Stimulated activated CD8-positive, alpha-beta memory T cell treated with anti-CD3 and anti-CD28 coated beads, Interleukin-15, amount 100 ng/mL, for 4 hours (primary cell): ENCODE measurements at places on chromosomes 3 and 15.

DNA sequence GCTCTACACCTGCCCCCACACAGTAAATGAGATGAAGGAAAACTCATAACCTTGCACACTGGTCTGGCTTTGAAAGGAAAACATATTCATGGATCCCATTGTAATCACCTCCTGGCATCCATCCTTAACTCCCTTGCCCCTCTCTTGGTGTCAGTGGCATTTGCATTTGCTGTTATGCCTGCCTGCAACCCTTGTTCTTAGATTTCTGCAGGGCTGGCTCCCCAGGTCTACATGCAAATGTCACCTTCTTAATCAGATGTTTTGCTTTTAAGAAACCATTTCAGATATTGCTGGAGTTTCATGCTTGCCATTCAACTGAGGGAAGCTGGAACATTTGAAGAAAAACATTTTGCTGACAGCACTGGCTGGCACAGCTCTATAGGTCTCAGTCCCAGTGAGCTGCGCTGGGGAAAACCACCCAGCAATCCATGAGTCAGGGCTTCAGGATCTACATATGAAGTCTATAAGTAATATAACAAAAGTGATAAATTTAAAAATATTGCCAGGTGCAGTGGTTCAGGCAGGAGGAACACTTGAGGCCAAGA lies 19.1 kb downstream of the LRRC2 start:
- no peak for DNase-seq

DNA sequence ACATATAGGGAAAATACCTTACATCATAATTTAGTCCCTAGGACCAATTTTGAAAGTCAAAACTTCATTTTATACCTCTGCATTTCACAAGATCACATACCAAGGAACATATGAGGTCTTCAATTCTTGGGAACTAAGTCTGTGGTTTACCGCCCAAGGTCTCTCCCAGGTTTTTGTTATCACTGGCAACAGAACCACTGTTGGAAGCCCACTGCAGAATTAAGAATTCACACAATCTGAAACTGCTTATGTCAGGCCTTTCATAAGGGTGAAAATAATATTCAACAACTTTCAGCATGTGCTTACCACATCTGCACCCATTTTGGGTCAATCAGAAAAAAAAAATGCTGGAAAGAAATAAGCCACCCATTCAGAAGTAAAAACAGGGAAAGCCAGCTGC lies 107.2 kb upstream of the MME start:
- no peak for DNase-seq

GRCh38 chr3:154011036-154011435 lies 110.2 kb upstream of the ARHGEF26 start:
- DNase-seq = no peak

GRCh38 chr15:80154336-80154735 lies 1.5 kb downstream of the FAH start:
- no peak for DNase-seq

DNA sequence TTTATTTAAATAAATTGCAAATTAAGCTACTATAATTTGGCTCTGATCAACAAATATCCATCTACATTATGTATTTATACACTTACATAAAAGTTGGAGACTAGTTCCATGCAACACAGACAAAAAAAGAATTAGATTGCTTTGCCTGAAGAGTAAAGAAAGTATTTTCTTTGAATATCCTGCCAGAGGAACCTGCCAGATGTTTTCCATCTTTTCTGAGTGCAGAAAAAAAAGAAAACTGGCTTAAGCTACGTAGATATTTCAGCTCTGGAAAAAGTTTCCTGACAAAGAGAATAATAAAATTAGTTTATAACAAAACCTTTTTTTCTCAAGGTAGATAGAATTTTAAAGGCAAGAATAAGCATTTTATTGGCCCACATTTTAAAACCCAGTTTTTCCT lies 607.5 kb upstream of the NAALADL2 start:
- DNase-seq = no peak

- DNase-seq = no peak
Measured at GRCh38 chr3:43620831-43621655, 768 bp downstream of the ANO10 start.

DNA sequence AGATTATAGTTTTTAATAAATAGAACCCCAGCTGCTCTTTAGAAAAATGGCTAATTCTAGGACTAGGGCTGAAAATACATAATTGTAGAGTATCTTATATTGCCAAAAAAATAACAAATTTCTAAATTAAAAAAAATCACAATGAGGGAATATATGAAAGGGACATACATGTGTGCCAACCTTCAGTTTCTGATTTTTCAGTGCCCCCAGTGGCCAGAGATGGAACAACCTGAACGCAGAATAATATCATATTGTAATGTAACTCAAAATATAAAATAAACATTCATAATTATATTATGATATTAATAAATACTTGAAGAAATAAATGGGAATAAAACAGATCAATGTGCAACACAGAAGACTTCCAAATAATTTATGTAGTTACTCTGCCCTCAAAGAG lies 460.5 kb downstream of the ZNF385D start:
- no peak for DNase-seq

DNA sequence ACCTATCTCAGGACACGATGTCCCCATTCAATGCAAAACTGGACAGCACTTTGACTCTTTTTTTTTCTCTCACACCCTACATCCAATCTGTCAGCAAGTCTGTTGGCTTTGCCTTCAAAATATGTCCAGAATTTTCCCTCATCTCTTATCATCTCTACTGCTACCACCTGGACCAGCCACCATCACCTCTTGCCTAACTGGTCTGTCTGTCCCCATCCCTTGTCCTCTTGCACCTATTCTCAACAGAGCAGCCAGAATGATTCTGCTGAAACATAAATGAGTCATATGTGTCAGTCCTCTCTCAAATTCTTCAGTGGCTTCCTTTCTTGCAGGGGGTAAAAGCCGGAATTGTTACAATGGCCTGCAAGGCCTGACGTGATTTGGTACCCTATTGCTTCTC lies 105.8 kb downstream of the CYP19A1 start:
- DNase-seq = no peak

DNA sequence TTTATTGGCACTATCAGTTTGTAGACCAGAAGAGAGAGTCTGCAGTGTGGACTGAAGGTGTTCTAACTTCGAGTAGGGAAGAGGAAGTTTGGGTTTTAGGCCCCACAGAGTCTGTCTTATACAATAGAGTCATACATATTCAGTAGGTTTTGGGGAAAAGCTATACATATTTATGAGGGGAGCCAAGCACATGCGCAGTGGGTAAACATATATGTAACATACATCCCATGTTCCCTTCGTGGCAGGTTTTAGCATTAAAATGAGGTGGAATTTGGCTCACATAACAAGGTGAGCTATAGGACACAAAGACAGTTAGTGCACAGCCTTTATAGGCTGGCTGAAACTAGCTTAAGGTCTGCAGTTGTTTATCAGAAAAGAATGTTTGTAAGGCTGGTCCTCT lies 4.9 kb downstream of the GALK2 start:
- no peak for DNase-seq

GRCh38 chr15:101014921-101015841 lies 96.0 kb downstream of the LRRK1 start:
- DNase-seq = peak; percentile 24

- DNase-seq = no peak
Measured at GRCh38 chr15:85763157-85763556, 31.6 kb downstream of the KLHL25 start.

DNA sequence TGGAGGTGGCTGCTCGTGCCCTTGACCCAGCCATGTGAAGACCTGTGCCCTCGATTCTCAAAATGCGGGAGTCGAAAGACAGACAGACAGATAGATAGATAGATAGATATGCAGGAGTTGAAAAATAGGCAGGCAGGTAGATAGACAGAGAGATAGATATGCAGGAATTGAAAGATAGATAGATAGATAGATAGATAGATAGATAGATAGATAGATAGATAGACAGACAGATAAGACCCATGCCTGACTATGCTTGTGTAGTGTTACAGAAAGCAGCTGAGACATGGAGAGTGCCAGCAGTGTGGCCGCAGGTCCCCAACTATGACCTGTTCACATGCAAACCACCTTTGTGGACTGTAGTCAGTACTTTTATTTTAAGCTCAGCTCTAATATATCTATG lies 17.2 kb downstream of the GPD1L start:
- DNase-seq = no peak

DNA sequence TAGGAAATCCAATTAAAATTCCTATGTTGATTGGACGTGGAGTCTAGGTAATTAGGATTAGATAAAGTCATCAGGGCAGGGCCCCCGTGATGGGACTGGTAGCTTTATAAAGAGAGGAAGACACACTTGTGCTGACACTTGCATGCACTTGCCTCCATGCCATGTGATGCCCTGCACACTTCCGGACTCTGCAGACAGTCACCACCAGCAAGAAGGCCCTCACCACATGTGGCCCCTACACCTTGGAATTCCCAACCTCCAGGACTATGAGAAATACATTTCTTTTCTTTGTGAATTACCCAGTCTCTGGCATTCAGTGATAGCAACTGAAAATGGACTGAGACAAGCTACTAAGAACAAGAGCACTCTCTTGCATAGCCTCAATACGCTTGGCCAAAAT lies 90.6 kb downstream of the CRYGS start:
- DNase-seq = no peak

GRCh38 chr15:80404057-80404760 lies at the start of gene ARNT2:
ARNT2 (plus strand) TSS chr15:80404382; CDS start chr15:80404516, 134 bp downstream.
- no peak for DNase-seq

DNA sequence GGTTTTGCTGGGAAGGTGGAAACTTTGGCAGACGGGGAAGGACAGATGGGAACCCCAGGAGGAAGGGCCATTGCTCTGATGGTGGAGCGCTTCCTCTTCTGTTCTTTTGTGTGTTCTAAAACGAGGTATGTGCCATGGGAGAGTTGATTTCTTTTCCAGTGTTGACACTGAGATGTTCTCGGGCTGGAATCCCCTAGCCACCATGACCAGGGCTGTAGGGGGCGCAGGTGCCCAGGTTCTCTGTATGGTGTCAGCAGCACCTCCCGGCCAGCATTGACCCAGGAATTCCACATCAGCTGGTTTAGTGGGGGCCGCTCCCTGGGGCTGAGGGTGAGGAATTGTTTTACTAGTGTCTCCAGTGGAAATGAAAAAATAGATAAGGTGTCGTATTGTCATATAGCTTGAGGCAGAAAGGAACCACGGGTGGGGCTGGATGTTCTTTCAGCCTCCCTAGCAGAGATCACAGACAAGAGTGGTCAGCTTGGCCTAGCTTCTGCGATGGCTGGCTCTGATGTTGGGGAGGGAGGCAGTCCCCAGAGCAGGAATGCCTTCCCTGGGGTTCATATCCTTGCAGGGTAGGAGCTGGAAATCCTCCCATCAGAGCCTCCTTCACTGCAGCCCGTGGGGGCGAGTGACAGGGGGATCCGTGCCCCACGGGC lies 34.2 kb upstream of the ACAD9 start:
- DNase-seq = no peak

GRCh38 chr3:140205598-140205997 lies 270.6 kb downstream of the CLSTN2 start:
- DNase-seq = no peak

DNA sequence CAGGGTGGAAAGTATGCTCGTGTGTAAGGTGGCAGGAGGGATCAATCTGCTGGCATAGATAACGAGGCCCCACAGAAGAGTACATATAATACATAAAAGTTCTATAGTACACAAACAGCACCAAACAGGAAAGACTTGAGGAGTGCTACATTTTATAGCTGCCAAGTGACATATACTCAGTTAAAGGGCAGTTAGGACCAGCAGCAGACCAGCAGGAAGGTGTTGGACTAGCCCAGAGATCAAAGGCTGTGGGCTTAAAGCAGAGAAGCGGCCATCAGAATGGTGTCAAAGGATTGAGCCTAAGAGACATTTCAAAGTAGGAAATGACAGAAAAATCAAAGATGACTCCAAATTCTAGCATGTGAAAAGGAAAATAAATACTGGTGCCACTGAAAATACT lies 34.5 kb downstream of the SFMBT1 start:
- DNase-seq = no peak

GRCh38 chr3:8705575-8705974 lies 28.0 kb upstream of the CAV3 start:
- DNase-seq = no peak

DNA sequence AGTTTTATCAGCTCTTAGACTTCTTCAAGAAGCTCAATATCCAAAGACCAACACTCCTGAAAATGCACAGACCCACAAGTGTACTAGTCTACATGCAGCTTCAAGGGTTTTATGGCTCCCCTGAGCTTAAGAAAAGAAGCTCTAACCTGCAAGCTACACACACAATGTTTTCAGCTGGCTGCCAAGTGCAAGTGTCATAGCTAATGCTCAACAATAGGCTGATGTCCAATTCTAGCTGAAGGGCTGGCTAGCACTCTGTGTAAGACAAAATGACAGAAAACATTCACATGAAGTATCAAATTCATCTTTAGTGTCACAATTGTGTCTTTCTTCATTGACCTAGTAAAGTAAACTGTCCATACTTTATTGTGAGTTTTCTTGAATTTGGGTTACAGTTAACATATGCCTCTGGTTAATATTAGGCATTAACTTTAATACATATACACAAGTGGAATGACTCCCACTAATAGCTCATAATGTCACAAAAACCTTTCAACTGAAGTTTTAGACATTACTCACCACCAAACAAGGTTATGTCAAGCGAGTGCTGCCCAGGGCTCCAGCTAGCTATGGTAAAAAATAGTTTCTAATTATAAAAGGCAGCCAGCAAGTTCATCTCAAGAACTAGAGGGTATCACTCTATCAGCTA lies 15.1 kb downstream of the ABI3BP start:
- DNase-seq = no peak

- no peak for DNase-seq
Measured at GRCh38 chr3:117603097-117603496, 893.5 kb downstream of the TUSC7 start.

DNA sequence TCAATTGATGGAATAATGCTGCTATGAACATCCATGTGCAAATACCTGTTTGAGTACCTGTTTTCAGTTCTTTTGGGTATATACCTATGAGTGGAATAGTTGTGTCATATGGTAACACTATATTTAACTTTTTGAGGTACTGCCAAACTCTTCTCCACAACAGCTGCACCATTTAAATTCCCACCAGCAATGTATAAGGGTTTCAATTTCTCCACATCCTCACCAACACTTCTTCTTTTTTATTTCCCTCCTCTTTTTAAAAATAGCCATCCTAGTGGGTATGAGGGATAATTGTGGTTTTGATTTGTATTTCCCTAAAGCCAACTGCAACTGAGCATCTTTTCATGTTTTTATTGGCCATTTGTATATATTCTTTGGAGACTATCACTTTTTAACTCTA lies 31.3 kb upstream of the ARHGEF3 start:
- no peak for DNase-seq

- no peak for DNase-seq
Measured at GRCh38 chr3:182305881-182306665, 487.2 kb upstream of the ATP11B start.

- no peak for DNase-seq
Measured at GRCh38 chr3:181530584-181530983, 181.1 kb upstream of the SOX2 start.

GRCh38 chr3:120049881-120050539 lies 44.2 kb downstream of the GSK3B start:
- DNase-seq = no peak

DNA sequence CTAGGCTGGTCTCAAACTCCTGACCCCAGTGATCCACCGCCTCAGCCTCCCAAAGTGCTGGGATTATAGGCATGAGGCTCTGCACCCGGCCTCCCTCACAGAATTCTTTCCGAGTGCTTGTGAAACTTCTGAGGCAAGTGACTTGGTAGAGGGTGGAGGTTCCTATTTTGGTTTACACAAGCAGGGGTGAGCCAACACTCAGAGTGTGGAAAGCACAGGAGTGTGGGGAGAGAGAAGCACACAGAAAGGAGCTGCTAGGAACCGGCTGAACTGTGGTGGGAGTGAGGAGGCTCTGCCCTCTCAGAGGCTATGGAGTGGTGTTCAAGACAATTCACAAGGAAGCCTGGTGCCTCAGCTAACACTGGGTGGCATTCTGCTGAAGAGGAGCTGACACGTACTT lies 7.7 kb downstream of the CAPN3 start:
- DNase-seq = no peak

GRCh38 chr15:58738046-58738707 lies 11.3 kb downstream of the ADAM10 start:
- DNase-seq = no peak
